ENCODE measurements at places on chromosomes 12 and 14.

DNA sequence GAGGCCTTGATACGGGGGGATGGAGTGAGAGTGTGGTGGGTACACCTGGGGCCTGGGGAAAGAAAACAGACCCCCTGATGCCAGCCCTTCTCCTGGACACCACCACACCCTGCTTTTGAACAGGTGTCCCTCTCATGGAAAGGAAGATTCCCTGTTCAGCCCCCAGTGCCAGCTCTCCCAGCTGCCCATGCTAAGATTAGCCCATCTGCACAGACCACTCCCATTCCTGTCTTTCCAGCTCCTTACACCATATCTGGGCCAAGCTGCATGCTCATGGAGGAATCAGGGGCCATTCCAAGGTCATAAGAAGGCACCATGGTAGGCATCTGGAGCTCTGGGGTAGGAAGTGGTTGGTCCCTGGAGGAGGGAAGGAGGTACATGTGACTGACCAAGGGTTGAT is 9.6 kb downstream of the NAB2 start:
- no peak for DNase-seq

DNA sequence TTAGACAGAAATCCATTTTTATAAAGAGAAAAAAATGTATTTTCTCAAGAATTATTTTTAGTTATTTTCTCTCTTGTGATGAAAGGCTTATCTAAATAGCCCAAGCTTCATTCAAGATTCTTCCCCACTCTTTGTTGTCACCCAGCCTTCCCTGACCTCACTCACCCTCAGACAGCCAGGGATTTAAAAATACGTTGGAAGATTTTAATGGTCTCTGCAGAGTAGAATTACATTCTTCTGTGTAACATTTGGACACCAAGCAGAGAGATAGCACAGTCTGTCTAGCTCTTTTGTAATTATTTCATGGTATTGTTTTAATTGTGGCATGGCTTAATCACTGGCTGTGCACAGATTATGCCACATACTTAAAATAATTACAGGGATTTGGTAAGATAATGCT is 130.3 kb downstream of the IGF1 start:
- DNase-seq, result no peak

GRCh38 chr12:49866859-49867569 is 24.1 kb upstream of the BCDIN3D start:
- DNase-seq, result peak; percentile 72

GRCh38 chr14:53462931-53463778 is 310.0 kb upstream of the DDHD1 start:
- no peak for DNase-seq

DNA sequence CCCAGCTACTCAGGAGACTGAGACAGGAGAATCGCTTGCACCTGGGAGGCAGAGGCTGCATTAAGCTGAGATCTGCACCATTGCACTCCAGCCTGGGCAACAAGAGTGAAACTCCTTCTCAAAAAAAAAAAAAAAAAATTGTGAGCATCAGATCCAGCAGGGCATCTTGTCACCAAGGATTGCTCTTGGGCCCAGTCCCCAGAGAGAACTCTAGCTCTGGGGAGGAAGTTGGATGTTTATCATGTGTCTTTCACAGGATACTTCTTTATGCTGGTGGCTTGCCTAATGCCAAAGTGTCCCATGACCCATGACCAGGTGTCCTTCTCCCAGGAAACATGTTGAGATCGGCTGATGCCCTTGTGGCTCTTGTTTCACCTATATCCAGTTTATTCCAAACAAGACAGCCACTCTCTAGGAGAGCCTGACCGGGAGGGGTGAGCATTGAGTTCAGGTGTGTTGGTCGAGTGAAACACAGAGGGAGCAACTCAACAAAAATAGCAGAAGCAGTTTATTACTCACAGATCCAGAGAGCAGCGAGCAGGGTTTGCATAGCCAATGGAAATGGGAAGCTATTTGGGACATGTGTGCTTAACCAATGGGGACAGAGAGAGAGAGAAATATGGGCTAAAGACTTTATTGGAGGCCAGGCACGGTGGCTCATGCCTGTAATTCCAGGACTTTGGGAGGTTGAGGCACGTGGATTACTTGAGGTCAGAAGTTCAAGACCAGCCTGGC is 6.6 kb upstream of the TCHP start:
- DNase-seq, result no peak

DNA sequence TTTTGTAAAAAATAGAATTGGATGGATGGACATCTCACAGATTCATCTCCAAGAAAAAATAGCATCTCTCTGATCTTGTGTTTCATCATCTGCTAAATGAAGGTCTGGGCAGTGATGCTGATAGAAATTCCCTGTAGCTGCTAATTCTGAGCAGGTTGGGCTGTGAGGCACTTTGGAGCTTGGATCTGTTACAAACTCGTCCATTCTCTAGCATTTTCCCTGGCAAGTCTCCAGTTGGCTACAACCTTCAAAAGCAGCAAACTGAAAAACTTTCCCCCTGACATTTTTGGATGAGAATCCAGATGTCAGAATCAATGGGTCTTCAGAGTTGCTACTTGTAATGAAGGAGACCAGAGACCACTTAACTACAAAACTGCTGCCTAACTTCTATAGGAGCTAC is 72.7 kb downstream of the TPH2 start:
- no peak for DNase-seq

DNA sequence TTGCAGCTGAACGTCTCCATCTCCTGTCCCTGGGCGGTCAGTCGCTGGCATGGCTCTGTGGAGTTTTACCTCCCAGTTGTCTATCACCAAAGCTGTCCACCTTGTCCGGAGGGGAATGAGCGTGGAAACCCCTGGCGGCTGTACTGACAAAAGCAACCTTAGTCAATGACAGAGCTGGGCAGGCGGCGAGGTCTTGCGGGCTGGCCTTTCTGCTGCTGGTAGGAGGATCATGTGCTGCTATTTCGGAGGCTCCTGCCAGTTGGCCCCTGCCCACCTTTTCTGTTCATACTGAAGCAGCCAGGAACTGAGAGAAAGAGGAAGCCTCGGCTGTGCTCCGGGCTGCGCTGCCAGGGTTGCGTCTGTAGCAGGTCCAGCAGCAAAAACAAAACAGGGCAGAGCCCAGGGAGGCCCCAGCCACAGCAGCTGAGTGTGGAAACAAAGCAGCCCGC is 57.7 kb downstream of the HMGA2 start:
- no peak for DNase-seq

DNA sequence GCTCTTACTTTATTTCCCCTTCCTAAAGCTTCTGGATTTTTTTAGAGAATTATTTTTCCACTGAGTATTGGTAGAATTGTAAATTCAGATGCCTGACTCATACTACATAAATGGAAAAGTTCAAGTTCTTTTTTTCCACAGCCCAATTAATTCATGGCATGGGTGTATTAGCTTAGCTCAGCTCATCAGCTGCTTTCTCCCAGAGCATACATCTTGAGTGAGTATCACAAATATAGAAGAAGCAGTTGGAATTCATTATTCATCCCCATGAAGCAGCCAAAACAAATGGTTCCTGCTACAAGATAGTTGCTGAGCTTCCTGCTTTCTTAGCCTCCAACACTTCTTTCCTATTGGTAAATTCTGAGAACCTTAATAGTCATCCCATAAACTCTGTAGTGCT is 105.1 kb downstream of the C12orf50 start:
- DNase-seq, result no peak

GRCh38 chr14:95294834-95295599 is 24.7 kb downstream of the CLMN start:
- DNase-seq, result no peak

GRCh38 chr14:54114941-54115340 is 158.3 kb upstream of the BMP4 start:
- DNase-seq, result no peak

DNA sequence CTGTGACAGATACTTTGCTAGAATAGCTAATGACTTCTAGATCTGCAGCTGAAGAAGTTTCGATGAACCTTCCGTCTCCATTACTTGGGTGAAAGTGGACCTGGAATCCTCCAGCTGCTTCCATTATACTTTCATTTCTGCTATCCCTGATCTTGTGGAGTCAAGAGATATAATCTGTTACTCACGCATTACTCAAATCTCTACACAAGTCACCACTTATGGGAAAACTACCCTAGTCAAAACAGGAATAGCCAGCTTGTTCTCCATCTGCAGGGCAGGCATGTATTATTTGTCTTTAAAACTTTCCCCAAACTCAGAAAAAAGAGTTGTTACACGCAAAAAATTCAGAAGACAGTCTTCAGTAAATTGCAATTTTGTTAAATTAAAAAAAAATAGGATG is 2.8 kb upstream of the KTN1 start:
- DNase-seq, result no peak

DNA sequence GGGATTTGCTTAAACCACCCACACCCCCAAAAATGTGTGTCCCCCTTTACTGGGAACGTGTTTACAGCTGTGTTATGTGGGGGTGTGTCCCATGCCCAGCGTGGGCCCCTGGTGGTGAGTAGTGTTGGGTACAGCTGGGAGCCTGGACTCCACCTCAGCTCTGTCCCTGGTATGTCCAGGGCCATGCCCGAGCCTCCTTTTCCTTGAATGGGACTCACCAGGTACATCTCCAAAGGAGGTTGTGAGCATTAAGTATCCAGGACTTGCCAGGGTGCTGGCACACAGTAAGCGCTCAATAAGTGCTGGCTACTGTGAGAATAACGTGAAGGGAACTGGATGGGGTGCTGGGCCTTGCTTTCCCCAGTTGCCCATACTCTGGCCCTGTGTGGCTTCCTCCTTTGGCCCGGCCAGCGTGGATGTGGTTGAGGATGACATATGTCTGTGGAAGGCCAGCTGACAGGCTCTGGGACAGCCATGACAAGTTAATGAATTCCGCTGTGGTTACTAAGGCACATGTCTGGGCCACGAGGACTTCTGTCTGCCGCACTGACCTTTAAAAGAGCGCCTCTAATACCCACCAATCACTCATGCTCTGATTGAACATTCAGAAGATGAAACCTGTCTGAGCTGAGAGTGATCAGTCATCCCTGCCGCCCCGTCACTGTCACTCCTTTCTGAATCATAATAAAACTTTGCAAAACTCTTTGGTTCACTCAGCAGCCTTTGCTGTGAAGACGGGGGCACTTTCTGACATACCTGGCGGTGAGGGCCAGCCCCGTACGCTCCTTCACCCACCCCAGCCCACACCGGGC is 74.7 kb downstream of the DIO3 start:
- peak; percentile 73 for DNase-seq

DNA sequence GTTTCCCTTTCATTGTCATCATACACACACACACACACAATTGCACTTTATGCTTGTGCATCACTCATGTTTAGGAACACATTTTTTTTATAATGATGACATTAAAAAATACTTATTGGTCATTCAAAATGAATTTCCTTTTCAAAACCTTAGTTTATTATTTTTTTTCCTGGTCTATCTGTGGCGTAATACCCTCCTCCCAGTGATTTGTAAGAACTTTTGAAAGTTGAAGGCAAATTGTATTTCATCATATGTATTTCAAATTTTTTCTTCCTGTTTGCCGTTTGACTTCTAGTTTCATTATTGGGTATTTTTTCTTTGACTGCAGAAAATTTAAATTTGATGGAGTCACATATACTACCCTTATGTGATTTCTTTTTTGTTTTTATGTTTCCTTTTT is 2.5 kb upstream of the LRRK2 start:
- DNase-seq, result no peak

DNA sequence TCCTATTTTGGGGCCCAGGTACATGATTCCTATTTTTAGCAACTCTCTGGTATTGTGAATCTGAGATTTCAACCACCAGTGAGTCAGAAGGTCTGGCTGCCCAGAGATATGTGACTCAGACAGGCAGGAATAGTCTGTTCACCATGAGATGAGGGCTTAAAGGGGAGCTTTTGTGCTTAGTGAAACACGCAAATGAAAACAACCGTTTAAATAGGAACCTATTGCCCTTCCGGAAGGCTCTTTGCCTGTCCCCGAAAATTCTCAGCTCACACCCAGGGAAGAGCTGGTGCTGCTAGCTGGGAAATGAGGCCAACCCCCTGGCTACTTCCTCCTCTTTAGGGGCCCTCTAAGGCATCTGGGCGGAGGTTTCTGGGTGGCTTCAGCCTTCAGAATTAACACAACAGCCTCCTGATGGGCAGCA is 283.6 kb downstream of the CACNA1C start:
- no peak for DNase-seq

GRCh38 chr14:30803185-30803584 is 71.2 kb upstream of the COCH start:
- no peak for DNase-seq

GRCh38 chr14:51276605-51277004 is 36.6 kb downstream of the TMX1 start:
- DNase-seq, result no peak

DNA sequence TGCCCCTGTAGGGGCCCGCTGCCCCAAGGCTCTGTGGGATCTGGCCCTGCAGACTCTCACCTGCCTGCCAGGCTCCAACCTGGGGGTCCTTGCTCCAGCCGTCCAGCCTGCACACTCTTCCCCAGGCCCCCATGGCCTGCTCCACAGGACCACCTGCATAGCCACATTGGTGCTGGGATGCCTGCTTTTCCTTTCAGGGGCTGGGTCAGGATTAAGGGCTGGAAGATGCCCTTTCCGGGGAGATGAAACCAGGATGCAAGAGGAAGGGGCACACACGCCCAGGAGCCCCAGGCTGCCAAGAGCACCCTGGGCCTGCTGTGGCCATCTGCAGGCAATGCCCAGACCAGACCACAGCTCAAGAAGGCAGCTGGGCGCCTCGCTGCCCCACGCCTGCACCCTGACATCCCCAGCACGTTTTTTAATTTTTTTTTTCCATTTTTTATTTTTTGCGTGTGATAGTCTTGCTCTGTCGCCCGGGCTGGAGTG is 15.0 kb downstream of the BAG5 start:
- no peak for DNase-seq

GRCh38 chr12:20592556-20592955 is 102.6 kb upstream of the SLCO1C1 start:
- DNase-seq, result no peak

GRCh38 chr12:15469356-15469755 is 147.0 kb downstream of the PTPRO start:
- no peak for DNase-seq

DNA sequence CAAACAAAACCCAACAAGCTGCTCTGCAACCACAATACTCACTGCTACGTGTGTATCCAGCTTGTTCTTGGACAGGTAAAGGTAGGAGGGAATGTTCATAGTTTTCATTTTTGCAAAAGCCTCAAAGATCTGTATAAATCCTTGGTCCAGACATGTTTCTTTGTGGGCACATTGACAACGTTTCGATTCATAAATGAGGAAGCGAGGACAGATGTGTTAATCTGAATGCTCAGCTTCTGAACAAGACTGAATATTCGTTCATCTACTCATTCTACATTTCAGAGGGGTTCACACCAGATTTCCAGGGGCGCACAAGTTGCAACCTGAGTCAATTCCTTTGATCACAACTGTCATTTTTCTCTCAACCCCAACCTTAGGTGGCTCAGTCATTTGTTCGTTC is 134.4 kb downstream of the LLPH start:
- no peak for DNase-seq

- DNase-seq, result no peak
Measured at GRCh38 chr14:83975435-83975834, 1554.5 kb upstream of the FLRT2 start.

- DNase-seq, result no peak
Measured at GRCh38 chr12:76428117-76428516, 79.9 kb upstream of the BBS10 start.

- no peak for DNase-seq
Measured at GRCh38 chr14:61119006-61119405, 138.0 kb downstream of the SLC38A6 start.

GRCh38 chr12:55931780-55932550 is 1.0 kb downstream of the DGKA start:
- no peak for DNase-seq
